Stimulated activated CD8-positive, alpha-beta memory T cell treated with anti-CD3 and anti-CD28 coated beads, Interleukin-4, amount 100 ng/mL, for 1 hour (primary cell): ENCODE measurements at places on chromosomes 7 and 10.

DNA sequence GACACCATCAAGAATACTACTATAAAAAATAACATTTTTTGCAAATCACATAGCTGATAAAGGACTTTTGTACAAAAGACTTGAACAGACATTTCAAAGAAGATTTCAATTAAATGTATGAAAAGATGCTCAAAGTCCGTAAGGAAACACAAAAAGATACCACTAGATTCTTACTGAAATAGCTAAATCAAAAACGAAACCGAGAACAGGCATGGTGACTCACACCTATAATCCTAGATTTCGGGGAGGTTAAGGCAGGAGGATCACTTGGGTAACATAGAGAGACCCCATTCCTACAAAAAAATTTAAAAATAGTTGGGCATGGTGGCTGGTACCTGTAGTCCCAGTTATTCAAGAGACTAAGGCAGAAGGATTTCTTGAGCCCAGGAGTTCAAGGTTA lies 520.2 kb upstream of the GRM3 start:
- no peak for DNase-seq

- no peak for DNase-seq
These were observed 252.7 kb upstream of the MBL2 start for GRCh38 chr10:53025172-53025711.

- DNase-seq, result no peak
These were observed 55.6 kb downstream of the CRTAC1 start for GRCh38 chr10:97974526-97975525.

GRCh38 chr7:24291271-24291670 lies 7.3 kb downstream of the NPY start:
- no peak for DNase-seq

DNA sequence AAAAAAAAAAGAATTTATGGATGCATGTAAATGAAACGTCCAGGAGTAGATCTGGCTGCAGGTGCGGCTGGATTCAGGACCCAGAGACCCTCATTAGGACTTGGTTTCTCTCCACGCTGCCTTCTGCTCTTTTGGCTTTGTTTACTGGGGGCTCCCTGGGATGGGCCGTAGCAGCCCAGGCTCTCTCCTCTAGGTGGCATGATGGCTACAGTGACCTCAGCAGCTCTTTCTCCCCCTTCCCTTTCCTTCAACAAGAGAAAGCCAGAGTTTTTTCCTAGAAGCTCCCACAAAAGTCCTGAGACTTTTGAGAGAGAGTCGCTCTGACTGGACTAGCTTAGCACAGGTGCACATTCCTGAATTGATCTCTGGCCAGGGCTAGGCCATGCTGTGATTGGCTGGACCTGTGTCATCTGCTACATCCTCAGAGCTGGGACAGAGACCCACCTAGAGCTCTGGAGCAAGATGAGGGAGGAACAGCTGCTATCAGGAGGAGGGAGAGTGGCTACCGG lies 67.8 kb upstream of the PDCD4 start:
- no peak for DNase-seq

- DNase-seq, result no peak
These were observed 24.2 kb downstream of the FAM3C start for GRCh38 chr7:121371883-121372282.

DNA sequence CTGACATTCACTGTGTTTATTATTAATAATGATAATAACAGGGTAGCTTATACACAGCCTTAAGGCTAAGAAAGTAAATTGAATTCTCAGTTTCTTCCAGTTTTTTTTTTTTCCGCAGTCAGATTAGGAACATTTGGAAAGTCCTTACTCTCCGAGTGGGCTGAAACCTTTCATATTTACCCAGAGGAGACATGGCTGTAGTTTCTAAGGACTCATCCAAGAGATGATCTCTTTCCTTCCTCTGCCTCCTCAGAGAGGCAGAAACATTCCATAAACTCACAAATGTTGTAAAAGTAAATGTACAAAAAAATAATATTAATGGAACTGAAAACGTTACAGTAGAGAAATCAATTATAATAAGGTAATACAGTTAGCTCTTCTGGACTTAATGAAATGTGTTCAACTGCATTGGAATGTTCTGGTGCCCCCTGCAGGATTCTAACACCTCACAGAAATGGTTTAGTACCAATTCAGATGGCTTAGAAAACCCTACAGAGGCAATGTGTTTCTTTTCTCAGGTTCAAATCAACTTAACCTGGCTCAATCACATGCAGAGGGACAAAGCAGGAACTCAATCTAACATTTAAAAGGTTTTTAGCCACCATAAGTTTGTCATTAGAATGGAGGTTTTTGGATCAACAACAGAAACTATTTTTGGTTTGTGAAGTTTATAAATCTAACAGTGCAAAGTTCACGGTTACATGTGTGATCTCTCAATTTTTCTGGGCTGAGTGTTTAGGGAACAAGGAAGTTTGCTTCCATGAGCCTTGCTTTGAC lies 71.7 kb downstream of the ICA1 start:
- DNase-seq, result peak; percentile 53

DNA sequence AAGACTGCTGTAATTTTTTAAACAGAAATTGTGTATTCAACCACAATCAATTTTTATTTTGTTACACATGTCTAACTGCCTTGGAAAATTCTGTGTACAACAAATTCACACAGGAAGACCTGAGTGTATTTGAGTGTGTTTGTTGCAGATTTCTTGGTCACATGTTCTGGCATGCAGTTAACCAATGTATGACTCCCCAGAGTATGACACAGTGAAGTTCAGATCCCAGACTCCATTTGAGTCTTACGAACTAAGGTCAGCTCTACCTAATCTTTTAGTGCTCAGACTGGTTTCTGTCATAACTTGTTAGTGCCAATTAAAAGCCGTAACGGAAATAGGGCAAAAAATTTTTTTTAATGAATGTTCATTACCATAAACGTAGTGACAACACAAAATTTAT lies 5.8 kb downstream of the GNAI1 start:
- no peak for DNase-seq
